ENCODE measurements at places on chromosomes 6 and 20. TPM values are rescaled to one million over a fixed set of nuclear protein-coding genes. Genes with fewer than 3 reads are reported as not detected.
A peak's percentile ranks its signal among the peaks of the same experiment; 100 is the strongest.

HLA-G gene
- 0.62 TPM for total RNA-seq

ROS1 gene
- 0.05 TPM for total RNA-seq

LGSN gene
- total RNA-seq, result not detected

MAP7 gene
- total RNA-seq, result 1.5 TPM

PTPRA gene
- 23.5 TPM for total RNA-seq

FOXS1 gene
- total RNA-seq, result 6.1 TPM

TNNC2 gene
- total RNA-seq, result not detected

FAXC gene
- total RNA-seq, result 0.57 TPM

RGS17 gene
- total RNA-seq, result 0.43 TPM

MROH8 gene
- 3.8 TPM for total RNA-seq

SPTLC3 gene
- 2.2 TPM for total RNA-seq

DNA sequence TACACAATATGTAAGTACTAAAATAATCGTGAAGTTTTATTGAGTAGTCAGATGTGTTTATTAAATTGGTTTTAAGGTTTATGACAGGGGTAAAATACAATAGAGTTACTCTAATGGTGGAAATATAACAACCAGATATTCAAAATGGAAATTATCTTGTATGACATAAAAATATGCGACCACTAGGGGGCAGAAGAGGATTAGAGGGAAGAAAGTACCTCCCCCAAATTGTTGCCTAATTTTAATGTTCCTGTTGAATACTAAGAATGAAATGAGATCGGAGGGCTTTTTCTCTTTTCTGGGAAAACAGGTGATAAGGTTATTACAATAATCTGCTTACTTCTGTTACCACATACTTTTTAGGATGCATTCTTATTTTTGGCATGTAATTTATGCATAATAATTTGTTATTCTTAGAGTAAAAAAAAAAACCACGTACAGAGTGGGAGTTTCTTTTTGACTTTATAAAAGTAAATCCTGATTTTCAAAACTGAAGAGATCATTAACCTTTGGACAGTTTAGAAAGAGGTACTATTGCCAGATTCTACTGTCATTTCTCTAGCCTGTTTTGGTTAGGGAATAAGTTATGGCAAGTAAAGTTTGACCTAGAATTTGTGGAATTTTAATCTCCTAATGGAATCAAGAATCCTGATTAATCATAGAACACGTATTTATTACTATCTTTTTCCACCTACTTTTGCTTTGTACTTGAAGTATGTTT is 159.2 kb downstream of the CD109 start:
- no peak for DNase-seq

DNA sequence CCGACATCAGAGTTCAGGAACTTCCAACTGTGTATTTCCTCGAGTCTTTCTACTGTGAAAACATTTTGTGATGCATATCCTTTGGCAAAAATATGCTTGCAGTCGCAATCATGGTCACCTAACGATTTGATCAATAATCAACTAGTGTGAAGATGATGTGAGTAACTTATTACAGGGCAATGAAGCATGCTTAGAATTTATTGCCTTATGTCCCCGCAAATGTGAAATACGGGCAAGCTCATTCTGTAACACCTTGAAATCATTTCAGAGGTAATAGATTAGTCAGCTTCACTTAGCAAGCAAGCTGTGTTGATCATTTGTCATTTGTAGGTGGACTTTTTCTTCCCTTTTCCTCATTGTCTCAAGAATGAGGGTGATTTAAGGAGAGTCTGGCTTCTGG is 67.9 kb upstream of the DOK5 start:
- DNase-seq, result no peak

- DNase-seq, result peak; percentile 70
Observed at GRCh38 chr20:63322146-63322932, 29.4 kb downstream of the COL20A1 start.

DNA sequence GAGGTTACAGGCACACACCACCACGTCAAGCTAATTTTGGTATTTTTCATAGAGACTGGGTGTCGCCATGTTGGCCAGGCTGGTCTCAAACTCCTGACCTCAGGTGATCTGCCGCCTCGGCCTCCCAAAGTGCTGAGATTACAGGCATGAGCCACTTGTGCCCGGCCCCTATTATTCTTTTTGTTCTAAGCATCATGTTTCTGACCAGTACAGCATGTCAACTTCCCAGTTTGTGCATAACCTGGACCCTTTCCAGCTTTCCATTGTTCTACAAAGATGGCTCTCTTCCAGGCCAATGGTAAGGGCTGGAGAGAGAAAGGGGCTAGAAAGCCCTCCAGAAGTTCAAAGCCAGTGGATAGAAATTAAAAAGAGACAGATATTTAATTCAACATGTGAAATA is 91.3 kb upstream of the TNFAIP3 start:
- DNase-seq, result no peak

DNA sequence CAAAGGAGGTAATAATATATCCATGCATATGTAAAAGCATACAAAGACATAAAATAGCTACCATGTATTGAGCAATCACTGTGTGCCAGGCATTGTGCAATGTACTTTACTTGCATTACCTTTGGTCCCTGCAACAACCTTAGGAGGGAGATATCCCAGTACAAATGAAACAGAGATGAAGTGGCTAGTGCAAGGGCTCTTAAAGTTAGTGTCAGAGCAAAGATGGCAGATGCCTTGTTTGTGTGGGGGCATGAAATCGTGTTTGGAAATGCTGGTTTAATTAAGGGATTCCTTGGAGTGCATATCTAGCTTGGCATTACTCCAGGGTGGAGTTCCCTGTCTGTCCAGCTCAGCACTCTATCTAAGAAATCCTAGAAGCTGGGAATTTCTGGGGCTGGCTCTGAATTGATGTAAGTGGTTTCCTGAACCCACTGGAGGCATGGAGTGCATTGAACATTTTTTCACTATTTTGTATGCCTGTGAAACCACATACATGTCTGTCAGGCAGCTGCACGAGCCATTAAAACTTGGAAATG is 9.8 kb downstream of the PAQR8 start:
- DNase-seq, result no peak

- DNase-seq, result no peak
Observed at GRCh38 chr6:136547336-136547735, 2.9 kb downstream of the MAP7 start.

DNA sequence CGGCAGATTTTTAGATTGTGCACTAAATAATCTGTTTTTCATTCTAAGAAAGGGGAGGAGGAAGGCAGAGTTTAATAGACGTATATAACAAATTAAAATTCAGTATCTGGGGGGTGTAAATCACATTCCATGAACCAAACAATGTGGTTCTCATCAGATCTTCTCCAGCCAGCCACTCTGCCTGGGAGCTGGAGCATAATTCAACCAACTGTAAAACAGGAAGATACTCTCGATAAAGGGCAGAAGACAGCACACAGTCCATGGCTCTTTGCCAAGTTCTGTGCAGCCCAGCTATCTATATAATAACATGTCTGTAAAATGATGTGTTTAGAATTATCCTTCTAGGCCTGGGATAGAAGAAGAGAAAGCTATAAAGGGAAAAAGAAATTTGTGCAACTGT is 289.9 kb upstream of the ZFP64 start:
- DNase-seq, result no peak

- DNase-seq, result no peak
Observed at GRCh38 chr20:40195742-40196141, 493.3 kb downstream of the MAFB start.

- no peak for DNase-seq
Observed at GRCh38 chr6:144297511-144298100, 12.5 kb downstream of the UTRN start.

GRCh38 chr6:112799889-112800288 is 452.8 kb downstream of the RFPL4B start:
- no peak for DNase-seq

- no peak for DNase-seq
Observed at GRCh38 chr6:36539814-36540568, 7.3 kb downstream of the STK38 start.

GRCh38 chr6:34232901-34233300 is 3.8 kb upstream of the HMGA1 start:
- no peak for DNase-seq

DNA sequence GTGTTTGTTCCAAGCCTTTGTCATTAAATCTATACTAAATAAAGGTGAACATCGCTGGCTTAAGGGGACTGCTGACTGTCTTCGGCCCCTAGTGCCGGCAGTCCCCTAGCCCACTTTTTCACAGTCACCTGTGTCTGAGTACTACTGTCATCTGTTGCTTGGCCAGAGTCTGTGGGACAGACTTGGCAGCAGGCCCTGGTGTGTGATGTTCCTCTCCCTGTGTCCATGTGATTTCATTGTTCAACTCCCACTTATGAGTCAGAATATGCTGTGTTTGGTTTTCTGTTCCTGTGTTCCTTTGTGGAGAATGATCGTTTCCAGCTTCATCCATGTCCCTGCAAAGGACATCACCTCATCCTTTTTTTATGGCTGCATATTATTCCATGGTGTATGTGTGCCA is 133.4 kb downstream of the HAO1 start:
- no peak for DNase-seq
